T-helper 17 cell (primary cell): ENCODE measurements at places on chromosomes 12 and 14.

DNA sequence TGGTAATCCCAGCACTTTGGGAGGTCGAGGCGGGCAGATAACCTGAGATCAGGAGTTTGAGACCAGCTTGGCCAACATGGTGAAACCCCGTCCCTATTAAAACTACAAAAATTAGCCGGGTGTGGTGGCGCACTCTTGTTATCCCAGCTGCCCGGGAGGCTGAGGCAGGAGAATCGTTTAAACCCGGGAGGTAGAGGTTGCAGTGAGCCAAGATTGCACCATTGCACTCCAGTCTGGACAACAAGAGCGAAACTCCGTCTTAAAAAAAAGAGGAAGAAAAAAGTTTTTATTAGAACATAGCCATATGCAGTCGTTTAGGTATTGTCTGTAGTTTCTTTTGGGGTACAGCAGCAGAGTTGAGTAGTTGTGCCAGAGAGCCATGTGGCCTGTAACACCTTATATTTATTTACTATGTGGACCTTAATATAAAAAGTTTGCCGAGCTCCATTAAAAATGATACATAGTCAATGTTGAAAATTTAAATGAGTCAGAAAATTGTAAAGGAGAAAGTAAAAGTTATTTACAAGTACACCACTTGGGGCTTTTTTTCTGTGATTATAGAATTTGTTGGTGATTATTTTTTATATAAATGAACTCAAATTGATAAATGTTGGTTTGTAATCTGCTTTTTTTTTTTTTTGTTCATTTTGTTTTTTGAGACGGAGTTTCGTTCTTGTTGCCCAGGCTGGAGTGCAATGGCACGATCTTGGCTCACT is 2.2 kb downstream of the ADIPOR2 start:
- no peak for DNase-seq

- no peak for DNase-seq
Observed at GRCh38 chr14:71060825-71061455, 153.7 kb downstream of the PCNX1 start.

GRCh38 chr12:88175544-88175943 is 33.4 kb downstream of the TMTC3 start:
- DNase-seq, result no peak

DNA sequence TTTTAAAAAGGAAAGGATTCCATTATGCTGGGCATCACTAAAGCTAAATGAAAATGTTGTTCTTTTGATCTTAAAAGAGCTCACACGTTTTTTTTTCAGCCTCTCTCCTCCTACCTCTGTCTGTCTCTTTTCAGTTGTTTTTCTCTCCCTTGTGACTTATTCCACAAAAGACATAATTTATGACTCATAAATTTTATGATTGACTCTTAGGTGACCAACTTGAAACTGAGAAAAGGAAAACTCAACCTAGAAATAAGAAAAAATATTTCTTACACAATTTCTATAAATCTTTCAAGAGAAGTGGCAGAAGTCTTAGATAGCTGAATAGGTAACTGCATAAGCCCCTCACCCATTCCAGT is 227.7 kb upstream of the DDHD1 start:
- DNase-seq, result no peak

DNA sequence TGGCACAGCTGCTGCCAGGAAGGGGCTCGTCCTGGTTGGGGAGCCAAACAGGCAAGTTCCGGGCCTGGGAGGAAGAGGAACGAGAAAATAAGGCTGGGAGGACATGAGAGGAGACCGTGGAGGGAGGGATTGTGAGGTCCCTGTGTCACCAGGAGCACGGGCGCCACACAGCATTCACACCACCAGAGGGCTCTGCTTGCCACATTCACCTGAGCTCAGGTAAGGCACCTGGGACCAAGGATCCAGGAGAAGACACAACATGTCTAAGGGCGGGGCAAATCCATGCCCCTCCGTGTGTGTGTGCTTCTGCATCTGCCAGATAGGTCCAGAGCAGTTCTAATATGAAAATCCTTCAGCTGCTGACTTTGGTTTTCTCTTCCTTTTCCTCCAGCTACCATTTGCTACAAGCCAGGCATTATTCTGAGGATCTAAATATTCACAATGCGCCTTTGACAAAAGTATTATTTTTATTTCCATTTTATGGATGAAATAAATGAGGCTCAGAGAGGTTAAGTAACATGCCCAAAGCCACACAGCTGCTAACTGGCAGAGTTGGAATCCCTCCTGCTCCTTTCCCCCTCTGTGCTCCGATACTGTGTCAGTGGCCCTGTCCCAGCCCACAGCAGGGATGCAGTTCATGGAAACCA is 14.6 kb downstream of the RAPGEF3 start:
- DNase-seq, result peak; percentile 40

DNA sequence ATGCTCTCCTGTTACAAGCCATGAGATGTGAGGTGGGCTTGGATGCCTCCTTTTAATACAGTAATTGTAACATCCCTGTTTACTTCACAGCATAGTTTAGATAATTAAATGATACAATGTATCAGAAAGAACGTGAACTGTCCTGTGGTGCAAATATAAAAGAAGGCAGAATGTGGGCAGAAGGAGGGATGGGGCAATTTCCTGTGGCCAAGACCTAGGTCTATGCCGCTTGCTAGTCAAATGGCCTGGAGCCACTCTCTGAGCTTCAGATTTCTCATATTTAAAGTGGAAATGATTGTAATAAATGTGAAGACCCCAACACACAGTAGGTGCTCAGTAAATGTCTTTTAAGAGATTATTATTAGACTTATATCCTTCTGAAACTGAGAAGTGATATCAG is 24.0 kb upstream of the EVL start:
- no peak for DNase-seq

GRCh38 chr12:45959728-45960127 is 30.6 kb downstream of the SCAF11 start:
- no peak for DNase-seq

DNA sequence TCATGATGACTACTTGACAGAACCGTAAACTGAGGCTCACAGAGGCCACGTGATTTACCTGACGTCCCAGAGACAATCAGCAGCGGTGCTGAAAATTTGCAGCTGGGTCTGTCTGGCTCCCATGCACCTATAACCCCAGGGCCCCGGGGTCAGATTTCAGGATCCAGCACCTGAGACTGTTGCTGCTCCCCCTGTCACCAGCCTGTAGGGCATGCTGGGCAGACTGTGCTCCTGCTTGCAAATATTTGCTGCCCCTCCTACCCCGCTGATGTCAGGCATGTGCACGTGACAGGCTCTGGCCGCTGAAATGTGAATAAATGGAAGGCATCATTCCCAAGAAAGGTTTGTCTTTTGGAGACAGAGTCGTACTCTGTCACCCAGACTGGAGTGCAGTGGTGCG is 6.0 kb downstream of the MMAB start:
- no peak for DNase-seq

- no peak for DNase-seq
Observed at GRCh38 chr12:129772501-129773493, 131.0 kb downstream of the TMEM132D start.

- no peak for DNase-seq
Observed at GRCh38 chr12:50659690-50660424, 104.0 kb upstream of the ATF1 start.

GRCh38 chr14:70094106-70094505 is 94.6 kb downstream of the SLC8A3 start:
- DNase-seq, result no peak

DNA sequence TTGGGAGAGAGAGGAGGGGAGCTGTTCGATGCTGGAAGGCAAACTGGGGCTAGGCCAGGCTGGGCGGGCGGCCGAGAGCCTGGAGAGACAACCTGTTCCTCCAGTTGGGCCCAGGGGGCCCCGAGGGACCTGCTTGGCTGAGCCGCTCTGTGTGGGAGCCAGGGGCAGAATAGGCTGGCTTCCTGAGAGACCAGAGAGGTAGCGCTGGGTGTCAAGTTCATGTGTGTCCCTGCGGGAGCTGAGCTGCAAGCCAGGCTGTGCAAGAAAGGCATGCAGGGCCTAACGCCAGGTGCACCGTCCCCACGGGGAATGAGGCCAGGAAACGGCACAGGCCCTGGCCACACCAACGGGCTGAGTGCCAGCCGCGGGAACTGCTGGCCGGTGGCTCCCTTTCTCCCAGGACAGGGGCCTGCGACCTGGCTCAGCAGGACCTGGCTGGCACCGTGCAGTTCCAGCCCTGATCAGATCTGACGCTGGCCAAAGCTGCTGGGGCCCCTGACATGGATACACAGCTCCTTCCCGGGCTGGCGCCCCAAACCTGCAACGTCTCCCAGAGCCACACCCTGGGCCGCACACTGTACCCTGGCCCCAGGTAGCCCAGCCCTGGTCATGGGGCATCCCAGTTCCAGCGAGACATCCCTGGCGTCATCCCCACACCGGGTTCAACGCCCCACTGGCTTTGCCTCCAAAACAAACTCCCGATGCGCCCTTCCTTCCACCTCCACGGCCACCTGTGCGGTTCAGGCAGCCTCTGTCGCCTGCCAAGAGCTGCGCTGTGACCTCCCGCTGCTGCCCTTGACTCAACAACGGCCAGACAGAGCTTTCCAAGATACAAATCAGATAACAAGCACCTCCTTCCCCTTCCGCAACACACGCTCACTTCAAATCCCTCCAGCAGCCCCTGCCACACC is 65.0 kb downstream of the RFLNA start:
- DNase-seq, result no peak

DNA sequence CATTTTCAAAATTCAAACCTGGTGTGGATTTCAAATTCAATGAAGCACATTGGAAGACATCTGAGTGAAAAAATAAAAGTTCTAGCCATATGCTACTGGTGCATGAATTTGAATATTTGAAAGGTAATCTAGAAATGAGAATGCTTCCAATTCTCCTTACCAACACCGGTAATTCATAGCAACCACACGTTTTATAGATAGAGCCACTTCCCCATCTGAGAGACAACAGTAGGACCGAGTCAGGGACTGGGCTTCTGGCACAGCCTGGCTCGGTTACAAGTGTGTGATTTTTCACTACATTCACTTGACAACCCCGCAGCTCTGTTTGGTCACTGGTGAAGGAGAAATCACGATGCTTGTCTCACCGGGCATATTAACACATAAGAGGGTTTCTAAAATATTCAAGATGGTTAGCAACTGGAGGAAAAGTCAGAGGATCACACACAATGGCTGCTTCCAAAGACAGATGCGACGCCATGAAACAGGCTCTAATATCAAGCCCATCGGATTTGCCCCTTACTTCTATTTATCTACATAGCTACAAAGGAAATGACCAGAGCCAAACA is 86.5 kb upstream of the FOXN3 start:
- no peak for DNase-seq

DNA sequence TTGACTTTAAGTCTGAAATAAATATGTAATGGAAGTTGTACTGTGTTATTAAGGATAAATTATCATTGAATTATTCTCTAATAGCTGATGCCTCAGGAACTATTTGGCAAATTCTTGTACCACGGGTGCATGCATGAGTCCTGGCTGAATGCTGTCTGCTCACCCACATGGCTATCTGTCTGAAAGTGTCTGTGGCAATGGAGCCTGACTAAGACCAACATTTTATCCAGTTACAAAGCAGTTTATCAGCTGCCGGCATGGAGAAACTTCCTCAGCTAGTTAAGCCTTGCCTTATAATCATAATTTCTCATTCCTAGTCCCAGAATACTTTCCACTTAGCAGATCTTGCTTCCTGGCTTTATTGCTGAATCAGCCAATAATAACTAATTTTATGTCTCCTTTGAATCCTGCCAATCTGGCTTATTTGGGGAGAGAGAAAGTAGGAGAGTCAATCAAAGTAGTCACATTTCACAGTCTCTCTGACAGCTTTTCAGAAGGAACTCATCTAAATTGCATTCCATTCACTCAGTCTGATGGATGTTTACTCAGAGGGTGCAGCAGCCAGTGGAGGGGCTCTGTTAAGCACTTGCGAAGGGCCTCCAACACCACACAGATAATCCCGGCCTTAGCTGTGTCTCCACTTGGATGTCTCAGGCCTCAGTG is 280.6 kb upstream of the CLEC14A start:
- no peak for DNase-seq

DNA sequence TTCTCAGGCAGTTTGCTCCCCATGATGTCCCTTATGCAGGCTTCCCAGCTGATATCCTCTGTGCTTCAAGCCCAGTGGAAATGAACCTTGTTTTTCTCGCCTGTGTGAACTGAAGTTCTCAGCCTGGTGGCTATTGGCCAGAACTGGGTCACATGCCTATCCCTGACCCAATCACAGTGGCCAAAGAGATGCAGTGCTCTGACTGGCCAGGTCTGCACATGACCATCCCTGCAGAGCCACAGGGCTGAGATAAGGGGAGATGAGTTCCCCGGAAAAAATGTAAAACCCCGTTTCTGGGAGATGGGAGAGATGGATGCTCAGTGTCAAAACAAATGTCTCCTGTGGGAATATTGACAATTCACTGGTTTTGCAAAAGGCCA is 34.7 kb upstream of the FZD10 start:
- DNase-seq, result no peak

DNA sequence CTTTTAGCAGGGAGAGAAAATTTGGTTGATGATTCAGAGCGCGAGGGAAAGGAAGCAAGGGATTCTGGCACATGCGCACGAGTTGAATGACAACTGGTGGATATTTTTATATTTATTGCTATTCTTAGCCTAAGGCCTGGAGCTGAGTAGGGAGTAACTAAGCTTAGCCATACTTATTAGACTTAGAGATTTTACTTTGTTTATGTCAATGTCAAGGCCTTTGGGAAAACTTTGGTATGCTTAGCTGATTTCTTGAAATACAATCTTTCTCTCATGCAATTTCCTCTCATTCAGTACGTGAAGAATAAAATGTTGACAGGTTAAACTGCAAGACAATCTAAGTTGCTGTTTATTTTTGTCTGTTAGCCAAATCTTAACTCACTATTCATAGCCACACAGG is 101.1 kb downstream of the CRADD start:
- DNase-seq, result no peak

DNA sequence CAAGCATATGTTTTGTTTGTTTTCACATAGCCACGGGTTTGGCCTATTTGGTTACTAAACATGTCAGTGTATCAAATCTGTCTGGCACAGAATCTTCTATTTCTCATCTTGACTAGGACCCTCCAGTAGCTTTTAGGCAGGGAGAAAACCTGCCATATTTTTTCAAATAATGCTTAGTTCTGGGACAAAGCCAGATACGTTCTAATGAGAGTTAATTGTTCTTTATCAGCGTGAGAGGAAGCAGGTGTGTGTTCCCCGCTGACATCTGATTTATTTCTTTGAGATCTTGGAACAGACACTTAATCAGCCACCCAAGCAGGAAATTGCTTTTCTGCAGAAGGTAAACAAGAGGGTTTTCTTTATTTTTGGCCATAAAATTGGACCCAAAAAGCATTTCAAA is 54.8 kb downstream of the GOLGA5 start:
- no peak for DNase-seq

DNA sequence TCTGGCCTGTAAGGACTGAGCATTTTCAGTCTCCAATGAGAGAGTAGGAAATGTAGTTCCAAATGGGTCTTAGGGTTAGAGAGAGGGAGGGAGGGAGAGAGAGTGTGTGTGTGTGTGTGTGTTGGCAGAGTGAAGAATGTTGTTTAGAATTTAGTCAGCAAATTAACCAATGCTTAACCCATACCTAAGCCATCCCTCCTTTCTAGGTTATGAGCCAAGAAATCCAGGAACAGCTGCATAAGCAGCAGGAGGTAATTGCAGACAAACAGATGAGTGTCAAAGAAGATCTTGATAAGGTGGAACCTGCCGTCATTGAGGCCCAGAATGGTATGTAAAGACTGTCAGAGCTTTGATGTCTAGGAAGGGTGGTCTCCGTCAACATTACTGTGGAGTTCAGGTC is 56.9 kb downstream of the HSP90AA1 start:
- no peak for DNase-seq

- no peak for DNase-seq
Observed at GRCh38 chr12:116933512-116934246, 22.9 kb downstream of the FBXW8 start.
